NCI-H460 (cell line): ENCODE measurements at places on chromosomes 6 and 20.

- DNase-seq = no peak
Measured at GRCh38 chr6:47159763-47160162, 117.6 kb upstream of the ADGRF1 start.

- DNase-seq = no peak
Measured at GRCh38 chr6:126698732-126699240, 358.9 kb downstream of the CENPW start.

DNA sequence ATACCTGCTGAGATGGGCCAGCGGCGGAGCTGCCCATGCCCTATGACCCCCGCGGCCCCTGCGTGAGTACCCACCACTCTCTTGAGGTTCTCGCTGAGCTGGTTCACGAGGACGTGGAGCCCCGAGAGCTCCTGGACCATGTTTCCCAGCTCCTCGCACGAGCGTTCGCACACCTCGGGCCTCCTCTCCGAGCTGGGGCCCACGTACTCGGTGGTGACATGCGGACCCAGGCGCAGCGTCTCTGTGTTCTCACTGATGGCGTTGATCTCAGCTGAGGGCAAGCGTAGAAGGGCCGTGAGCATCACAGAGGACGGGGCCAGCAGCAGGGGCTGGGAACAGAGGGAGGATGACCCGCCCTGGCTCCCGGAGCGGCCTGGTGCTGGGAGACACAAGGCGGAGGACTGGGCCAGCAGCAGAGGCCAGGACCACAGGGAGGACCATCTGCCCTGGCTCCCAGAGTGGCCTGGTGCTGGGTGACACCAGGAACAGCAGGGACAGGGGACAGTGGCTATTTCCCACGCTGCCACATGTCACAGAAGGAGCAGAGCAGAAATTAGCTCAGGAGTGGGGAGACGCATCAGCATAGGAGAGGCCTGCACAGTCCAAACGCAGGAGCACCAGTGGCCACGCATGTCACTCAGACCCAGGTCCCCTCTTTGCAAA is 11.8 kb downstream of the THBS2 start:
- DNase-seq = no peak

DNA sequence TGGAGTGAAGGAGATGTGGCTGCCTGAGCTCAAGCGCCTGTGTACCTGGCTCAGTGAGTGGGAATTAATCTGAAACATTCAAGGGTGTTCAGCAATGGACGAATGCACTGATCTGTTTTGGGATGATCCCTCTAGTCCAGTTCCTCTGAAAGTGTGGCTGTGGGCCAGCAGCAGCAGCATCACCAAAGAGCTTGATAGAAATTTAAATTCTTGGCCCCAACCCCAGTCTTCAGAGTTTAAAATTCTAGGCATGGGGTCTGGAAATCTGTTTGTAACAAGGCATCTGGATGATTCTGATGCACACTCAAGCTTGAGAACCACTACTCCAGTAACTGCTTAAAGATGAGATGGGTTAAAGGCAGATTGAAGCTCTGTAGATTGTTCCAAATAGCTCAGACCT is 59.2 kb downstream of the STMND1 start:
- no peak for DNase-seq

GRCh38 chr6:56874328-56874727 is 80.6 kb upstream of the BEND6 start:
- DNase-seq = no peak

DNA sequence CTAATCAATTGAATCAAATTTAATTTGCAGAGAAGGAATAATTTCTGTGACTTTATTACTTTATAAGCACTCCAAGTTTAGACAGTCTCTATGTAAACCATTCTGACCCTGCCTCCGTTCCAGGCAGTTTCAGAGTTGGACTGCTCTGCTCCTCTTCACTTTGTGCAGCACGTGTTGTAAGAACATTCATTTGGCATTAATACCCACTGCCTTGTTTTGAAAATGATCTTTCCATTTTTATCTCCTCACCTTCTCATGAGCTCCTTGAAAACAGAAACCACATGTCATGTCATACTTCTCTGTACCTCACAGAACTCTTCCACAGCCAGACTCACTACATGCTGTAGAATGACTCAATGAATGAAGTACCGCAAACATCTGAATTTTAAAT is 25.5 kb downstream of the SLC22A1 start:
- DNase-seq = no peak
